NCI-H526 treated with DMSO at 0.1 percent for 48 hours (cell line): ENCODE measurements at places on chromosomes 1 and 21.

DNA sequence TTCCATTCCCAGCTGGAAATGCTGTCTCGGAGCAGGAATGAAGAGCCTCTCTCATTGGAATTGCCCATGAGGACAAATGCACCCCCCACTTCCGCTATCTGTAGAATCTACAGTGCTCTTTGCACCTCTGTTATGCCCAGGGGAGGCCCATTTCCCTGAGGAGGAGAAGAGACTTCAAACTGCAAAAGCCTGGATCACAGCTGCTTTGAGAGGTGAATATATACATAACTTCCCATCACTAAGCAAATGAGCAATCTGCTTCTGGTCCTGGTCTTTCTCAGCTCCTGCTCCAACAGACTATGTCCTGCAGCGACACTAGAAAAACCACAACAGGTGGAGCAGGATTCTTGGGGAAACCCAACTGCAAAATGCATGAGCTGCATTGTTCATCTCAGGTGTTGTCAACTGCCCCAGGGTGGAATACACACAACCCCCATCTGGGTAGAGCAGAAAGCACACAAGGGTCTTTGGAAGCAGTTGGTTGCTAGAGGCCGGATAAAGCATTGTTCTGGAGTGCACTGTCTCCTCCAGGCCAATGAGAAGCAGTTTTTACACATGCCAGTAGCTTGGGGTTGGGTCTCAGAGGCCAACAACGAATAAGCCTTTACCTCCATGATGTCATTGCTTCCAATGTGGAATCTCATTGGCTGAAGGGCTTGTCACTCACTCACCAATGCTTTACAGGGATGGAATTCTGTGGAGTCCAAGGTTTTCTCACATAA lies 67.7 kb upstream of the RAB4A start:
- peak; percentile 47 for DNase-seq

DNA sequence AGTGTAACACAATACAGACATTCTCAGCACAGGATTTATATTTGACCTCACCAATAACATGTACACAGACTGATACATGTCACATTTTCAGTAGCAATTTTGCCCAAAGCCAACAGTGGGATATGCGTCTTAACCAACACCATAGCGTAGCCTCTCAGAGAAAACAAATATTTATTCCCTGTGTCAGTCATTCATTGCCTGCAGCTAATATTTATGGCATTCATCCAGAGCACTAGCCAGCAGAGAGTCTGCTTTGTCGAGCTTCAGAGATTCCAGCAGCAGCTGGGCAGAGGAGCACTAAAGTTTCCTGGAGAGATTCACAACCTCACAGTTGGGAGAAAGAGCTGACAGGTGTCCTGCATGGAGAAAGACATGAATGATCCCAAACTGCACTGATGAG lies 400.7 kb upstream of the DAB1 start:
- DNase-seq: no peak

- DNase-seq: no peak
Observed at GRCh38 chr1:238642231-238642630, 744.1 kb upstream of the CHRM3 start.

GRCh38 chr1:216723274-216723780 lies at the start of gene ESRRG:
Gene ESRRG, minus strand, starts transcription at chr1:216723429. Its CDS starts 130 bp downstream, at chr1:216723299.
- DNase-seq: peak; percentile 66

GRCh38 chr21:24131056-24131455 lies 1476.2 kb downstream of the MRPL39 start:
- DNase-seq: no peak

- DNase-seq: no peak
Observed at GRCh38 chr1:5908461-5909375, 83.5 kb downstream of the NPHP4 start.

GRCh38 chr21:37869661-37870060 lies 46.6 kb downstream of the KCNJ6 start:
- DNase-seq: no peak

GRCh38 chr1:74050386-74050785 lies 147.6 kb downstream of the LRRIQ3 start:
- no peak for DNase-seq

GRCh38 chr1:5223206-5223605 lies 568.8 kb downstream of the AJAP1 start:
- no peak for DNase-seq

- DNase-seq: no peak
Observed at GRCh38 chr1:192133350-192133926, 24.8 kb upstream of the RGS18 start.

GRCh38 chr1:18239671-18240070 lies 132.1 kb downstream of the IGSF21 start:
- DNase-seq: no peak

DNA sequence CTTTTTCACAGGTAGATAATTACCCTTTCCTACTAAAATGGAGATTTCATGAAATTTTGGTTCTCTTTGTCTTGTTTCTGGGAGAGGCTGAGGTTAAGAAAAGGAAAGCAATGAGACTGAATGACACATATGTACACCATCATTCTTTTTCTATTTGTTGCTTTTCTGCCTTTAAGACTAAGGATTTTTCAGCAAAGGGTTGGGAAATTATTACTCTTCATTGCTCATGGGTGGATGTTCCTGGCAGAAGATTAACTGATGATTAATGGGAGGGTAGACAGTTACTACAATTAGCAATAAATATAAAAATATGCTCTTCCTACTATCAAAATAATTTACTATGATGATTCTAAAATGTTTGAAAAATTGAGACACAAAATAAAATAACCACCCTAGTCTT lies 316.5 kb upstream of the USP24 start:
- DNase-seq: no peak

DNA sequence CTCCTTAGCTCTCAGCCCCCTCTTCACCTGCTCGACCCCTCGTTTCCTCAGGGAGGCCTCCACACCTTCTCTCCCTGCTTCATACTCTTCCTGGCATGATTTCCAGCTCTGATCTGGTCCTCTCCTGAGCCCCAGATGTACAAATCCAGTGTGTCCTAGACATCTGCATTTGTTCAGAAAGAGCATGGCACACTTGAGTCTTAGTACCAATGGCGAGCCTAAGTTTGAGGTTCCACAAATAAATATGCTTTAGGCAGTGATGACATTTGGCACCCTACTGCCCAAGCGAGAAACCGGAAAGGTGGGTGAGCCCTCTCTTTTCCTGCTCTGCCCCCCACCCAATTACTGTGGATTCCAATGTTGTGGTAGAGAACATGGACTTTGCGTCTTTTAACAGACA lies 34.0 kb downstream of the ATP1A1 start:
- no peak for DNase-seq

- DNase-seq: no peak
Observed at GRCh38 chr1:234543442-234544086, 64.6 kb upstream of the TARBP1 start.

GRCh38 chr1:61539720-61540462 lies 185.1 kb downstream of the TM2D1 start:
- DNase-seq: no peak

DNA sequence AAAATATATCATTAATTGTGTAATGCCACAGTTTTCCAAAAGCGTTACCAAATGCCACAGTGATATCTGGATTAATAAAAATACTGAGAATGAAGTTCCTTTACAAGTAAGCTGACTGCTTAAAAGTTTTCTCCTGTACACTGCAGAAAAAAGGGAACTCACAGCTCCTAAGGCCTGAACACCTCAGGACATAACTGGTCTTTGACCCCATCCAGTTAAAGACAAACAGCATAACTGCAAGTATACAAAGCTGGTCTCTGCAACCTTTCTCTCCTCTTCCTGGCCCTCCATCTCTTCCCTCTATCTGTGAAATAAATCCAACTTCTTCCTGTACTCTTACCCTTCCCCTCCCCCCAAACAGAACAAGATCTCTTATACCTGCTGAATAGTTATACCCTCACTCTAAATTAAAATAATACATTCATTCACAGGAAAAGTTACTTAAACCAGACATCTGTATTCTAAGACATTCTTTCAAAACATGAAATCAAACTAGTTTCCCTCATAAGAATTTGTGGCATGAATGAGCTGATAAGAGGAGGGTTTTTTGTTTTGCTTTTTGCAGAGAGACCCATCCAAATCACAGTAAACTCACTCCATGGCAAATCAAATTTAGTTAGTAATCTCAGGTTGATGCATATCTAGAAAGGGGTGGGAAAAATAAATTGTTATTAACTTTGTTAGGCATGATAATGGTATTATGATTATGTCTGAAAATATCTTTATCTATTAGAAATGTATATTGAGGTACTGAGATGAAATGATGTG lies 2.9 kb downstream of the DIPK1A start:
- no peak for DNase-seq

GRCh38 chr1:28855469-28855951 lies 43.5 kb downstream of the OPRD1 start:
- DNase-seq: no peak

DNA sequence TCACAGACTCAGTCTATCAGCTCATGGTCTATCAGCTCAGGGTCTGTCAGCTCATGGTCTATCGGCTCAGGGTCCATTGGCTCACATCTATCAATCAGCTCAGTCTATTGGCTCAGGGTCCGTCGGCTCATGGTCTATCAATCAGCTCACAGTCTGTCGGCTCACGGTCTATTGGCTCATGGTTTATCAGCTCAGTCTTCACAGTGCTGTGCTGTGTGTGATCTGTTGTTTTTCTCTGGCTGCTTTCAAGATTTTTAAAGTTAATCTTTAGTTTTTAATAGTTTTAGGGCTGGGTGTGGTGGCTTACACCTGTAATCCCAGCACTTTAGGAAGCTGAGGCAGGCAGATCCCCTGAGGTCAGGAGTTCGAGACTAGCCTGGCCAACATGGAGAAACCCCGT lies 14.4 kb downstream of the C1orf159 start:
- no peak for DNase-seq

GRCh38 chr1:219350172-219350931 lies 176.7 kb downstream of the LYPLAL1 start:
- DNase-seq: no peak

DNA sequence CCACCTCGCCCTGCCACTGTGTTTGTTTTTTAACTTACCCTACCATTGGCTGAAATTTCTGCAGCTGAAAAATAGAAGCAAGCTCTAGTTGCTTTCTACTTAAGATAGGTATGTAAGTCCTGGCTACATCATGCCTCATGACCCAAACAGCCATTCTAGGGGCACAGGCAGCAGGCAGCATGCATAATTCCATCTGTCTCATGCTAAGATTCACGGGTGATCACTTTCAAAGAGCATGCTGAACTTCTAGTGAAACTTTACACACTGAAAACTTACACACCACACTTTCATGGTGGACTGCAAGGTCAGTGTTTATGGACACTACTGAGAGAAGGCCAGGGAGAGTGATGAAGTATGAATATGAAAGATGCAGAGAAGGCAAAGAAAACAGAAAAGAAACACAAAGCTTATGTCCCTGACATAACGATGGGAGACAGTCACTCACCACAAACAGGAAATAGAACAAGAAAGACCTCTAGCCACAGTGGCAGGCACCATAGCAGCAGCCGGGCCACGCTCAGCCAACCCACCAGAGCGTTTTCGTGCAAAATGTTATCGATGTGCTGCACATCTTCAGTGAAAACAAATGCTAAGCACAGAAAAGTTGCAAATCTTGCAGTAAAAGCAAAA lies 102.3 kb upstream of the TIAM1 start:
- DNase-seq: no peak

DNA sequence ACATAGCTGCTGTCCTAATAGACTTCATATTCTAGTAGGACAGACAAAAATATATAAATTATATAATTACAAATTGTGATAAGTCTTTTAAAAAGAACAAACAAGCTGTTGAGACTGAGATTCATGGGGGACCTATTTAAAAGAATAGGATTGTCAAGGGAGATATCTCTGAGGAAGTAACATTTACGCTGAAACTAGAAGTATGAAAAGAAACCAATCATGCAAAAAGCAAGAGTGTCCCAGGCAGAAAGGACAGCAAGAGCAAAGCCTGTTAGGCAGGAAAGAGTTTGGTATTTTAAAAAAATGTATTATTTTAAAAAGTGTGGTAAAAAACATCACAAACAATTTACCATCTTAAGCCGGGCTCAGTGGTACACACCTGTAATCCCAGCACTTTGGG lies 9.1 kb upstream of the METTL13 start:
- DNase-seq: no peak

DNA sequence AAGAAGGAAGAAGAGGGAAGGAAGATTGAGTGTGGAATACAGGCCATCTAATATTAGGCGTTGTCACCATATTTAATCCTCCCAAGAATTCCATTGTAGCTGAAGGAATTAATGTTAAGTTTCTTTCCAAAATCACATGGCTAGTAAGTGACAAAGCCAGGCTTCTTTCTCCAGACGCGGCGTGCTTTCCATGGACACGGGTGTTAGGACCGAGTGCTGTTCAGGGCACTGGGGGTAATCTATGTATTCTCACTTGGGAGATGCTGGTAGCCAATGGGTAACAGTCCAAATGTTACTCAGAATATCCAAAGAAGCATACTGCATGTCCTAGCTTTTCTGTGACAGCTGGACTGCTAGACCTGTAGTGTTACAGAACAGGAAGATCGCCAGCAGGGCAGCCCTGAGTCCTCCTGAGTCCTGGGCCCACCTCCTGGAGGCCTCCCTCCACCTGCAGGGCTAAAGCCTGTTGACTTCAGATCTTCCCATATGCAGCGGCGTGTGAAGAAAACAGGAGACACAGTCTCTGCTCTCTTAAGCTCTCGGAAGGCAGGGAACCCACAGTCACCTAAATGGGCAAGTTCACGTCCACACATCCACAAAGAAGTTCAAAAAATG lies 5.3 kb downstream of the IGSF9 start:
- DNase-seq: no peak

- DNase-seq: no peak
Observed at GRCh38 chr21:45699251-45699942, 55.9 kb downstream of the PCBP3 start.

GRCh38 chr1:1768249-1768992 lies 9.8 kb downstream of the NADK start:
- DNase-seq: no peak
